ENCODE measurements at places on chromosomes 7 and 10.

- no peak for DNase-seq
Measured at GRCh38 chr7:72127136-72127535, 285.0 kb downstream of the CALN1 start.

GRCh38 chr10:63414481-63415260, 51.1 kb downstream of the JMJD1C start:
- no peak for DNase-seq

DNA sequence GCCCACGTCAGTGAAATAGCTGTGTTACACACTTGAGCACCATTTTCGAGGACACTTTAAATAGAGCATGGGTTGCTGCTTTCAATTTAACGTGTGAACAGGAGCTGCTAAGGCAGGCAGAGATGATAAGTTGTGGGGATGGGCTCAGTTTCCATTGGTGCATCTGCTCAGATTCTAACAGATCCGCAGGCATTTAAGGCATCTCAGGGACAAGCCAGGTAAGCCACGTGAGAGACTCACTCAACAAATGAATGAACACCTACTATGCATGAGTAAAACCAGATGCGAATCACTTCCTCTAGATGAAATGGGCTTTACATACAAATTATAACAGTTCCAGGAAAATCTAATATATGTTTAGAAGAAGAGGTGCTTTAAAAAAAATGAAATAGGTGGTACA, 34.6 kb downstream of the PLXNA4 start:
- no peak for DNase-seq

- no peak for DNase-seq
Measured at GRCh38 chr10:130455791-130456190, 319.6 kb downstream of the GLRX3 start.

GRCh38 chr10:102776779-102777456, 33.2 kb downstream of the WBP1L start:
- DNase-seq, result no peak

- no peak for DNase-seq
Measured at GRCh38 chr10:110748970-110749369, 104.8 kb downstream of the RBM20 start.

DNA sequence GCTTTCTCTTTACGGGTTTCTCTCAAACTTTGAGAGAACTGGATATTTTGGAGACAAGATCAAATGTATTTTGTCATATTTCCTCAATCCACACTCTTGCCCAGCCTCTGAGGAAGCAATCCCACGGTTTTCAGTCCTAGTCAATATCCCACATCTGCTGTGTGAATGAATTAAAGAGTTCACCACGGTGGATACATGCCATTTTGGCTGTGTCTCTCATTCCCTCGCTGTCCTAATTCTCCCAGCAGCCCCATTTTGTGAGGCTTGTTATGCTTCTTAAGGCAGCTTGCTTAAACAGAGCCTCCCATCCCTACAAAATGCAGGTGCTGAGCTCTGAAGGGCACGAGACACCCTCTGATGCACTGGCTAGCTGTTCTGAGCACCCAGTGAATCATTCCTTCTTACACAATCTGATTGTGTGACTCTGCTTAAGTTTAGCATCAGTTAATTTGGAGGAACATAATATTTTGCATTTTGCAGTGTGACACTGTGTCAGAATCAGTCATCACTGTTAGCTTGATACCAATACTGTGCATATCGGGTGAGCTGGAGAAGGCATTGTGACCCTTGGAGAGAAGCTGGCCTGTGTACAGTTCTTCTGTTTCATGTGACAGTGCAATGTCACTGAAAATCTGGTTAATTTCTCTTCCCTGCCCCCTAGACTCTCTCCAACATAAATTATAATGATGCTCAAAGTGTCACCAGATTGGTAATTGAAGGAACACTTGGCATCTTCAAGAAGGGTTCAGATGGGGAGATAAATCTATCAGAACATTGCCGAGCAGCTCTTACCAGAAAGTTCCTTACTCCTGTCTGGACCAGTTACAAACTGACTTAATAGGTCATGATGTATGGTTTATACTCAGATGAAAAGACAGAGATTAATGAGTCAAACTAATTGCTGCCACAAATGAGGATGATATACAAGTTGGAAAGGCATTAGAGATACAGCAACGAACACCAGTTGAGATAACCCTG, 103.7 kb upstream of the AOAH start:
- no peak for DNase-seq

DNA sequence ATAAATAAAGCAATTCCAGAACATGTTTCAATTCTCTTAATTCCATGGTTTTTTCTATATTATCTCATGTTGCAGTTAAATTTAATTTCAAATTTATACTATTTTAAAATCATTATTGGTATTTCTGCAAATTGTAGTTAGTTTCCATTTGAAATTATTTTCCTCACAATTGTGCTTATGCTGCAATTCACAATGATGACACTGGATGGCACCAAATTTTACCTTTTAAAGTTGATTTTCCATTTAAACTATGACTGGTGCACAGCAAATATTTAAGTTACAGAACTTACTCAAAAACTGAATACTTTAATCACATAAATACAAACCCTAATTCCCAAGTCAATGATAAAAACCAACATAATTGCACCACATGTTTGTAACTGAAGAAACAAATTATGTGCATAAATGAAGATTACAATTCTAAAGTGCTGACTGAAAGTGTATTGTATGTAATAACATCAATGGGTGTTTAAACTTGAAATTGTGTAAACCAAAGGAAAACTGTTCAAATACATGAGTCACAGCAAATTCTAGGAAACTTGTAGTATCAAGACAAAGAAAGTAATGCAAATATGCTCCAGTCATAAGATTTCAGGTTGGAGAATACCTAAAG, 75.3 kb upstream of the AASS start:
- DNase-seq, result peak; percentile 22

DNA sequence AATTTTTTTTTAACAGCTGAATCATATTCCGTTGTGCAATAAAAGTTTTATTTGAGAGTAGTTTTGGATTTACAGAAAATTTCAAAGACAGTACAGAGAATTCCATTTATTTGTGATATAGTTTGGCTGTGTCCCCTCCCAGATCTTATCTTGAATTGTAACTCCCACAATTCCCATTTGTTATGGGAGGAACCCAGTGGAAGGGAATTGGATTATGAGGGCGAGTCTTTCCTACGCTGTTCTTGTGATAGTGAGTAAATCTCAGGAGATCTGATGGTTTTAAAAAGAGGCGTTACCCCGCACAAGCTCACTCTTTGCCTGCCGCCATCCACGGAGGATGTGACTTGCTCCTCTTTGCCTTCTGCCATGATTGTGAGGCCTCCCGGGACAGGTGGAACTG, 228.0 kb upstream of the MAGI2 start:
- no peak for DNase-seq

- no peak for DNase-seq
Measured at GRCh38 chr10:132385389-132385667, 11.7 kb upstream of the PWWP2B start.

- no peak for DNase-seq
Measured at GRCh38 chr10:27369880-27370279, 129.3 kb upstream of the ACBD5 start.

DNA sequence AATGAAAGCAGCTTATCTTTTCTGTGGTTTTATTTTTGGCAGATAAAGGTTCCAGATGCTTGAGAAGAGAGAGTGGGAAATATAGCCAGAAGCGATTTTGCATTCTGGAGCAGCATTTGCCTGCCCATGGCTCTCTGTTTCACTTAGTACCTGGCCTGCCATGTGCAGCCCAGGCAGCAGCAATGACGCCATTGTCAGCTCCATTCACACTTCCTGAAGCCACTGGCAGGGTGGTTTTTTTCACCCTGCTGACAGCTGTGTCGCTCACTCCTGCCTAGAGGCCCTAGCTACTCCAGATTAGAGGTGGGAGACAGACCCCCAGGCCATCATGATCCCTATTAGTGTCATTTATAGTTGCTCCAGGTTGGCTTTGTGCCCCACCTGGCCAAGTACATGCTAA, 30.1 kb upstream of the NEUROD6 start:
- DNase-seq, result no peak

DNA sequence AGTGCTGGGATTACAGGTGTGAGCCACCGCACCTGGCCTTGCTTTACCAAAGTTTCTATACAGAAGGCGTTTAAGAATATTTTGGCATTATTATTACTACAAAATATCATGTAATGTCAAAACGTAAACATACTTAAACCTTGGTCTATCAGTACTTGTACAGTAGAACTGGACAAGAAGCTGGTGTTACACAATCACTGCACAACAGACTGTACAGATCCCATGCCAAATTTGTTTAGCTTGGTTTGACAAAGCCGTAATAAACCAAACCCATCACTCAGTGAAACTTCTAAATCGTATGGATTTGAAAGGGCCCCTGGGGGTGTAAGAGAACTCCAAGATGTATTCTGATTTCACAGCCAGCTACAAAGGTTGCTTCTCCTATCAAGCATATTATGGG, 51.8 kb upstream of the RHEB start:
- no peak for DNase-seq

DNA sequence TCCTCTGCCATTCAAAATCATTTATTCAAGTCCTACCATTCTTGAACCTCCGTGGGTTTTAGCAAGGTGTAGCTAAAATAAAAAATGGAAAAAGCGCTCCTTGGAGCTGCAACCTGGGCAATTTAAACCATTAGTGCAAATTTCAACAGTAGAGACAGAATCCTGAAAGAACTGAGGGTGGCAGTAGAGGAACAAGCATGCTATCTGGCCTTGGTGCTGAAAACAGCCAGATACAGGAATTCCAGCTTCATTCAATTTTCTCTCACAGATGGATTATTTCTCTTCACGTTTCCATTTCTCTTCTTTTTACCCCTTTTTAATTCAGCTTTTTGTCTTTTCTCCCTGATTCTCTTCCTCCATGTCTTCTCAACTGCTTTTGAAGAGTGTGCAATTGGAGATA, 77.7 kb downstream of the OTUD1 start:
- DNase-seq, result no peak

DNA sequence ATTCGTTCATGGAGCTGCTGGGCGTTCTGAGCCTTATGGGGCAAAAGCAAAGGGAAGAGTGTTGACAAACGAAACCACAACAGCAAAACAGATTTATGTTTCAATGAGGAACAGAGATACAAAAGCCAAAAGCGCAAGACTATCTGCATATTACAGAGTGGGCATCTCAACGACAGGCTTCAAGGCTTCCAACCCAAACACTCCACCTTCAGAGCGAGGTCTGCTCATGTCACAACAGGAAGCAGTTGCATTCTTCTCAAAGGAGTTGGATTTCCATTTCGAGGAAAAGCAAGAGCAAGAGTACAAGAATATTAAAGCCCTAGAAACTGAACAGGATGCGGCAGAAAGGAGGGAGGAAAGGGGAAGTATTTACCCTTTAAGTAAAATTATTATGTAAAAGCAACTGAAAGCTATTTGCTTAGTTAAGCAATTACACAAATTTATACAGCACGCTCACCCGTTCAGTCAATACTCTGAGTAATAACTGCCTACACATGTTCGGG, 189.3 kb downstream of the ELMO1 start:
- no peak for DNase-seq

GRCh38 chr7:120981888-120982615, 6.5 kb upstream of the CPED1 start:
- DNase-seq, result no peak

DNA sequence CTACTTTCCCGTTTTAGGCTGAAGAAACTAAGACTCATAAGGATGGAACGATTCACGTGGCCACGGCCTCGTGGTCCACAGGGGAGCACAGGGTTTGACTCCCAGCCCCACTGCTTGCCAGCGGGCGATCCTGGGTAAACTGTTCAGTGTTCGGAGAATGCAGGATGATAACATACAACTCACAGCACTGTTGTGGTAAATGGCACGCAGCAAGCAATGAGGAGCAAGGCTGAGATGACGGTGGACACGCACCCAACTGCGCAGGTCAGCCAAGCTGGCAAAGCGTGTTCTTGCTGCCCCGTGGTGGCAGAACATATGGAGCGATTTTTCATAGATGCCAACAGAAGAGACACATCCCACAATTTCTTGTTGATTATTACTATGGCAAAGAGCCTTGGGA, 272.7 kb downstream of the DNAJB6 start:
- peak; percentile 53 for DNase-seq

- no peak for DNase-seq
Measured at GRCh38 chr7:27113991-27114769, 11.7 kb upstream of the HOXA2 start.
